SW480 (cell line): ENCODE measurements at places on chromosomes 16 and 17.

DNA sequence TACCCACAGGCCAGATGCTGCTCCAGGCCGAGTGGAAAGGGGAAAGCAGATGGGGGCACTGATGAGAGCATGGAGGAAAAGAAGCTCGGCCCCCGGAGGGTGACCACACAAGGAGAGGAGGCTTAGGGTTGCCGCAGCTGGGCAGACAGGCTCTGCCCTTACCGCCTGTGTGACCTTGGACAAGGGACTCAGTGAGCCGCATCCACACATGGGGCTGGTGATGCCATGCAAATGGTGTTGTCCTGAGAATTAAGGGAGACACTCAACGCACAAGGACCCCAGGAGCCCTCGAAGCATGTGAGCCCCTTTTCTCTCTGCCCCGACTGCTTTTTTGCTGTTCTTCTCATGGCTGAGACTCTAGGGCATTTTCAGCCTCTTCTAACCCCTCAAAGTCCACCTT is 61.0 kb downstream of the PLXDC1 start:
- no peak for DNase-seq

DNA sequence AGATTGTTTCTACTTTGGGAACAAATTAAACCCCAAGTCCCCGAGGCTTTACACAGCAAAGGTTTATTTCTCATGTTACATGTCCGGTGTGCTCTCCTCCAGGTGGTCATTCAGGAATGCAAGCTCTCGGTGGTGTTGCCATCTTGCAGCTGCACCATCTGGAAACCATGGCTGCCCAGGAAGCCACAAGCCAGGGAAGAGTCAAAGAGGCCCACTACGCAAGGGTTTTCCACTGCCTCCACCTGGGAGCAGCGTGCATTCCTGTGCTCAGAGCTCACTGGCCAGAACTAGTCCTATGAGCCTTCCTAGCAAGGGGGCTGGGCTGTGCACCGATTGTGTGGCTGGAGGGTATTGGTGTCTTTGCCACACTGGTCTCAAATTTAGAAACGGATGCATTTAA is 128.8 kb upstream of the FOXF1 start:
- no peak for DNase-seq

GRCh38 chr16:23729503-23730424 is 16.7 kb upstream of the ERN2 start:
- peak; percentile 29 for DNase-seq

DNA sequence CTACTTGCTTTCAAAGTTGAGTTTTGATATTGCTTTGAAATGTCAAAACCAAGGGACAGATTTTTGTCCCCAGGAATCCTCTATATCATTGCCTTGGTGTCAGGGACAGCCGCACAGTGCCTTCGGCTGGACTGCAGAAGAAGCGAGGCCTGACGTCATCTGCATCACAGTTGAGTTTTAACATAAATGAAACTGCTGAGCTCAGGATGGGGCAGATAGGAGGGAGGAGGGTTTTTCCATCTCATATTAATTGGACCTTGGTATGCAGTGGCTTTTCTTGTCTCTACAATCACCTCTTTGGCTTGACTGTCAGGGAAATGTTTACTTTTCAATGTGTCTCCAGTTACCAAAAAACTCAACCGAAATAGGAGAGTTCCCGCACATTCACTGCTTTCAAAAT is 111.3 kb downstream of the AATF start:
- DNase-seq = no peak

DNA sequence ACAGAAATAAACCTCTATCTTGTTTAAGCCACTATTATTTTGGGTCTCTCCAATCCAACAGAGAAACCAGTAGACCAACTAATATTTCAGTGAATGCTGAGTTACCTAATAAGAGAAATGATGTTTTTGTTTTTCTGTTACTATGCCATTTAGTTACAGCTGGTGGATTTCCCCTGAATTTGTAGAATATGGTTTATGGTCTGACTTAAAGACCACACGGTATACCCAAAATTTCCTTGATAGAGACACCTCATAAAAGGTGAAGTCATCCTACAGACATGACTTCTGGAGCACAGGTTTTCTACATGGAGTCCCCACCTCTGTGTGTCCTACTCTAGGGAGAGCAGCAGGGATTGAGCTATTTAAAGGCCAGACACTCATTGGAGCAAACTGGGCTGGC is 13.3 kb downstream of the PIK3R5 start:
- no peak for DNase-seq

DNA sequence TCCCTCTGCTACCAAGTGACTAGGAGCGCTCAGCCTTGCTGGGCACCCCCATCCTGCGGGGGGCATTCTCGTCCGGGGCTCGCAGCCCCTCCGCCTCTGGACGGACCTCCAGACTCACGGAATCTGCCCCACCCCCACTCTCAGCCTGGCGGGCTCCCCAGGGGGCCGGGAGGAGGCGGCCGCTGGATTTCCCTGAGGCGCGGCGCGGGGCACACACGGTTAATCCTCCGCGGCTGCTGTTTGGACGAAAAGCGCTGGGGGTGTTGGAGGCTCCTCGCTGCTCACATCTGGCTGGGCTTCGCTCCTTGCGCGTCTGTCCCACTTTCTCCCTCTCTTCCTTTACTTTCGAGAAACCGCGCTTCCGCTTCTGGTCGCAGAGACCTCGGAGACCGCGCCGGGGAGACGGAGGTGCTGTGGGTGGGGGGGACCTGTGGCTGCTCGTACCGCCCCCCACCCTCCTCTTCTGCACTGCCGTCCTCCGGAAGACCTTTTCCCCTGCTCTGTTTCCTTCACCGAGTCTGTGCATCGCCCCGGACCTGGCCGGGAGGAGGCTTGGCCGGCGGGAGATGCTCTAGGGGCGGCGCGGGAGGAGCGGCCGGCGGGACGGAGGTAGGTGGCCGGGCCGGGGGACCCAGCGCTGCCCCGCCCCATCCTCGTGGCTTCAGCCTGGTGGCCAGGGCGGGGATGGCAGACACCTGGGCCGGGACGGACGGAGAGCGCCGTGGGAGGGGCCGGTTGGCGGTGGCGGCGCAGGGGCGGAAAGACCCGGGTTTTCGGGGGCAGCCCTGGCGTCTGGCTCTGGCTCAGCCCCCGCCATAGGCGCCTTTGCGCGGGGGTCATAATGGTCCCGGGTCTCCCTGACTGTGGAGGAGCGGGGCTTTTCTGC is at the start of gene C1QTNF1:
Gene C1QTNF1 (plus strand): TSS at position 284 of the 886 bp plus-strand sequence. CDS start 19,800 bp downstream, outside the sequence.
- peak; percentile 63 for DNase-seq

- DNase-seq = peak; percentile 61
These were observed 13.1 kb upstream of the MRPS23 start for GRCh38 chr17:57862694-57863667.

- no peak for DNase-seq
These were observed 60.4 kb upstream of the MMP2 start for GRCh38 chr16:55418586-55418985.

DNA sequence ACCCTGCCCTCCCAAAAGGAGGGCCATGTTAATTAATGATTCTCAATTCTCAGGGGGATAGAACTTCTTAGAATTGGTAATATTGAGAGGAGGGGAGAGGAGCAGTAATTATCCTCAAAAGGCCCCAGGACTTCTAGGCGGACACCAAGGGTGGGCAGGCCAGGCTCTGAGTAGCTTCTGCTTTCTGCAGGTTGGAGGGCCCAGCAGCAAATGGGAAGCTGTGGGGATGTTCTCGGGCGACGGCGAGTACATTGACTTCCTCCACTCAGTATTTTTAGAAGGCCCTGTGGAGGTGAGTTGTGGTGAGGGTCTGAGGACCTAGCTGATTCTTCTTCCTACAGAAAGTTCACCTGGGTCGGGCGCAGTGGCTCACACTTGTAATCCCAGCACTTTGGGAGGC is 57.5 kb downstream of the DNAH2 start:
- no peak for DNase-seq

- no peak for DNase-seq
These were observed 2.4 kb downstream of the RUNDC3A start for GRCh38 chr17:44310609-44311376.

DNA sequence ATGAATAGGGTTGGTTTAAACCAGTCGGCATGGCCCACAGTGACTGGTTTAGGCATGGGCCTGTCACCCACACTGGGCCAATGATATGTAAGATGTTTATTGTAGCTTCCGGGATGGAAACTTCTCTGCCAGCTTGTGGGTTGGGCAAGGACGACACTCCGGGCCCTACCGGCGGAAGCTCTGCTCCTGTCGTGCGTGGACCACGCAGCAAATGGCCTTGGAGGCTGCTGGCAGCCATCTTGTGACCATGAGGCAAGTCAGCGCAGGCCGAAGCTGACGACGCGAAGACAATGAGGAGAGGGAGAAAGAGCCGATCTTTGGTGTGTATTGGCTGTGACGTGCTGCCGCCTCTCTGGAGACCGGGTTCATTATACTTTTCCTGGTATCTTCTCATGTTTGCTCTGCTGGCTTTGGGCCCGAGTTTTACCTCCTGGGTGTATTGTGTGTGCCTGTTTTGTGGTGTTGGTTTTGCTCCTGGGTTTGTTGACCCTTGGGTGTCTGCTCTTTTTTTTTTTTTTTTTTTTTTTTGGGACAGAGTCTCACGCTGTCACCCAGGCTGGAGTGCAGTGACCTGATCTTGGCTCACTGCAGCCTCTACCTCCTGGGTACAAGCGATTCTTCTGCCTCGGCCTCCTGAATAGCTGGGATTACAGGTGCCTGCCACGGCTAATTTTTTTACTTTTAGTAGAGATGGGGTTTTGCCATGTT is 15.4 kb downstream of the SLC25A10 start:
- no peak for DNase-seq

GRCh38 chr16:3995001-3995400 is 114.5 kb upstream of the CREBBP start:
- no peak for DNase-seq

DNA sequence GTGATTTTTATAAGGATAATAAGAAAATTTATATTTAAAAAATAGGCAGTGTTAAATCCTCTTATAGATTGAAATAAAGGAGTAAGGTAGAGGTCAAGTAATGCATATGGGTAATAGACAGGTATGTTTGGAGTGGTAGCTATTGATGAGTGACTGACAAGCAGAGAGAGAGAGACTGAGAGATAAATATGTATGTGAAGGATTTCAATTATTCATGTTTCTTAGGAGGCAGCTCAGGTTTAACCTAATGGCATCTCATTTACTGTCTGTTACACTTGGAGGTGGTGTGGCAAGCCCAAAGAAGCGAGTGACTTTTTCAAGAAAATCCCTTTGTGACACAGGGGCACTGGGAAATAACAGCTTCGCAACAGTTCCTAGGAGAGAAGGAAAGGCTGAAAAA is 120.2 kb downstream of the KIF2B start:
- DNase-seq = no peak

DNA sequence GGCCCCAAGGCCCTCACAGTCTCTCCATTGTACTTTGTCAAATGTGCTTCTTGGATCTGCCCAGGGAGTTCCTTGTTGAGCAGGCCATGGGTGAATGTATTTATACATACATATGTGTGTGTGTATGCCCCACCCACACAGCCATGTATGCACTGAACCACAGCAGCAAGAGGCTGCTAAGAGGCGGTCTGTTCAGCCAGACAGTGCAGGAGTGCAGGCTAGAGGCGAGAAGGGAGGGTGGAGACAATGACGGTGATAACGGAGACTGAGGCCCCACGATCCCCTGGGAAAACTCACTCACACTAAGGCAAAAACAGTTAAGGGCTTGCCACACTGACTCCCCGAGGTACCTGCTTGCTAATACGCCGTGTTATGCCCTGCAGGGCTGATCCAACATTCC is 151.0 kb upstream of the CDC42EP4 start:
- DNase-seq = no peak

- DNase-seq = no peak
These were observed 104.5 kb downstream of the SNX29 start for GRCh38 chr16:12081048-12081404.

DNA sequence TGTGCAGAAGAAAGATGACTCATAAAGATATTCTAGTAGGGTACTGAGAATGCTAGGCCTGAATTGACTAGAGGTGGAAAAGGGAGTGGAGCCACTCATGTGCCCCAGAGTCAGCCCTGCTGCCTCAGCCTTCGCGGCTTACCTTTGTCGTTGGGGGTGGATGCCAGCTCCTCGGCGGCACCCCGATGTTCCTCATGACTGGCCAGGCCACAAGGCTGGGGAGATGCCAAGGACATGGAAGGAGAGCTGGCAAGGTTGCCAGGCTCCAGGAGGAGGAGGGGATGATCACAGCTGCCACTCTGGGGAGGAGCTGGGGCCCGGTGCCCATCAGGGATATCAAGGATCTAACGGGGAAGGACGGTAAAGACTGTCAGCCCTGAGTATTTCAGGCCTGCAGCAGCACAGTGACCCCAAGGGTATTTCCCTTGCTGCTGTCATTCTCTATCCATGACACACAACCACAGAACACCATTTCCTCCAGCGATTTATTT is 9.7 kb upstream of the SLC35B1 start:
- no peak for DNase-seq

- DNase-seq = peak; percentile 59
These were observed 26.7 kb upstream of the PLCG2 start for GRCh38 chr16:81752225-81752875.

DNA sequence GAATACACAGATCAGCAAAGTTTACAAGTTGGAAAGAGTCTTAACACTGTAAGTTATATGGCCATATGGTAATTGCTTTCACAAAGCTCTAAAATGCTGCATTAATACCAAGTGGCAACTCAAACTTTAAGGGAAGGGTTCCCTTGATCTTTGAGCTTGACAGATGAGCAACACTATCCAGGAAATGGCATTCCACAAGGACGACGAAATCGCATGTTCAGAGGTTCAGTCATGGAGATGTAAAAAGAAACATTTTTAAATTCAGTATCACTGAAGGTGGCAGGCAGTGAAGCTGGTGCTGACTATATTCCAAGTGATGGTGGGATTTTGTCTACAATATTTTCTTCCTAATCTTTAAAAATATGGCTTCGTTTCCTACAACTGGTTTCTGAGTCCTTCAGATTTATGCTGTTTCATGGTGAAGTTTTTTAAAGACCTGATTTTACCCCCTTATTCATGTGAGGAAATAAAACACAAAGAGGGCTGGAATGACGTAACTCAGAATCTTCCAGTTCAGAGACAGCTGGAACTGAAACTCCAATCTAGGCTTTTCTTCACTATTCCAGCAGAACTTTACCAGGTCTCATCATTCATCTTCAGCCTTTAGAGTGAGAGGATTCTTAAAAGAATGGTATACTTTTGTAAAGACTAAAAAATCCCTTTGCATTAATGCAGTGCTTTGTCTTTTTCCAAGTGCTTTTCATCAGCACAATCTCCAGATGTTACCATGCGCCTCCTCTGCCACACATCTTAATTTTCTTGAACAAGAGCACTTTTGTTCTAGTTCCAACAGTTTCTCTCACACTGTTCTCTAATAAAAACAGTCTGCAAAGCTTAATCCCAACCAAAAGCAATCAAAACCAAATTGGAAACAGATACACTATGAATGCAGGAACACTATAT is 20.2 kb downstream of the CHCT1 start:
- DNase-seq = no peak

DNA sequence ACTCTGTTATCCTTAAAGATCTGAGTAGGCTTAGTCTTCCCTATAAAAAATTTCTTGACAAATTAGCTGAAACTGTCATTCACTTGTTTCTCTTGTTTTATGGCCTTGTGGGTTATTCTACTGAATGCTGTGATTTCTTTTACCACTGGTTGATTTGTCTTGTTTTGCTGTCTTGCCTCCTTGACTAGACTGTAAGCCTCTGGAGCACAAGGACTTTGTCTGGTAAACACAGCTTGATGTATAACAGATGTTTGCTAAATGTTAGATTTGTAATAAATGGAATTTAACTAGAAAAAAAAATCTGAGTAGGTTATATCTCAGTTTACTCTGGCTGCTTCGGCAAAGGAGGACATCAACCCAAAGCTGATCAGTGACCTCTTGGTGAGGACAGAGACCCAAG is 21.6 kb downstream of the VAC14 start:
- no peak for DNase-seq
